ENCODE measurements at places on chromosomes 3 and 15. TPM values are rescaled to one million over a fixed set of nuclear protein-coding genes. Genes with fewer than 3 reads are reported as not detected.

Gene KNG1
- not detected for total RNA-seq

Gene ZDHHC19
- total RNA-seq, result not detected

DNA sequence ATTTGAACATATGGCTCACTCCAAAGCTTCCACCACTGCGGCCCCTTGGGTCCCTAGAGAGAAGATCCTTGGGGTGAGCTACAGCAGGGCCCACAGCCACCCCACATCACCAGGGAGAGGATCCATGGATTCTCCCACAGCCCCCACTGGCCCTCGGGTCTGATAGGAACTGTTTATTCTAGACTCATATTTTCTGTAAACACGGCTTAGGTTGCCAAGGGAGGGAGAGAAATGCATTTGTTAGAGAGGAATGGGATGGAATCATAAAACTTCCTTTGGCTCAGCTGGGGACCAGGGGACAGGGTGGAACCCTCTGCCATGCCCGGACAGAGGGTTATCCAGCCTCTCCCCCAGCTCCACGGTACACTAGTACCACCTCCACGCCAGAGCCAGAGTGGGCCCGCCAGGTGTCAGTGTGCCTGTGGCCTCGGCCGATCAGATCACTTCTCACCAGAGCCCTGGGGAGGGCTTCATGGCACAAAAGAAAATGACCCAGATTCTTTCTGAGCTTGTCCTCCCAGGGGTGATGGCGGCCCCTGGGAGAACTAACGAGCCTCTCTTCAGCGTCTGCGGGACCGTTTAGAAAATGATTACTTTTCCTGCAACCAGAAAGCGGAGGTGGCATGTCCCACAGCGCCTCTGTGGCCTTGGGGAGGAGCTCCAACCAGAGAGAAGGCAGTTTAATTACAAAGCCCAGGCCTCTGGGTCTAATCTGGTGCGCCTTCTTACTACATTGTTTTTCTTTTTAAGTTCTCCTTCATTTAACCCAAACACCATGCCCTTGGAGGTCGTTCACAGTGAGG, 33.7 kb downstream of the ADCY5 start:
- no peak for DNase-seq

- no peak for DNase-seq
These were observed 11.4 kb upstream of the HEG1 start for GRCh38 chr3:125067225-125067624.

- DNase-seq, result no peak
These were observed 11.0 kb upstream of the DCBLD2 start for GRCh38 chr3:98912448-98912847.

Data from HFFc6 (cell line).